ENCODE measurements at places on chromosomes 16 and 17. TPM values are rescaled to one million over a fixed set of nuclear protein-coding genes. Genes with fewer than 3 reads are reported as not detected.

ANTKMT gene
- total RNA-seq, result 12.2 TPM

DNA sequence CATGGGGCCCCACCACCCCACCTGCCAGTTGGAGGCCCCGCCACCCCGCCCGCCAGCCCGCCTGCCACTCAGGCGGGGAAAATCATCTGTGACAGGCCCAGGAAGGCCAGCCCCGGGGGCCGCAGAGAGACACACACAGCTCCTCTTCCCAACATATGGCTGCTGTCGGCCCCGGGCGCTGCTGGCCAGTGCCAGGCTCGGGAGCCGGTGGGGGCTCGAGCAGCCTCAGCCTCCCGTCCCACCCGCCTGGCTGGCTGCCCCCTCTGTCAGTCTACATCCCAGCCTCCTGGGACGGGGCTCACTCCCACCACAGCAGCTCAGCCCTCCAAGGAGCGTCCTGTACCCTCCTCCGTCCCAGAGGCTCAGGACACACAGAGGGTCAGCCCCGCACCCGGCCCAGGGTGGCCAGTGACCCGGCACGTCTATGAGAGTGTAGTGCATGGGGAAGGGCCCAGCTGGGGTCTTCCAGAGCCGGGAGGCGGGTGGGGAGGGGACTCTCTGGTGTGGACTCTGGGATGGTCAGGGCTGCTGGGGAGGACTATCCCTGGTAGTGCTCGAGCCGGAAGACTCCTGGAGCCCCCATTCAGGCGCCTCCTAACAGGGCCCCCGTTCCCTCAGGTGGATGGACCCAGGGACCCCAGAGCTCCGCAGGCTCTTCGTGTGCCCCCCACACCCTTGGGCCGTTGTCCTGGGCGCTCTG, 3.6 kb upstream of the PRR35 start:
- DNase-seq, result peak; percentile 51

- DNase-seq, result no peak
Measured at GRCh38 chr17:79748295-79749099, 17.8 kb downstream of the ENPP7 start.

DNA sequence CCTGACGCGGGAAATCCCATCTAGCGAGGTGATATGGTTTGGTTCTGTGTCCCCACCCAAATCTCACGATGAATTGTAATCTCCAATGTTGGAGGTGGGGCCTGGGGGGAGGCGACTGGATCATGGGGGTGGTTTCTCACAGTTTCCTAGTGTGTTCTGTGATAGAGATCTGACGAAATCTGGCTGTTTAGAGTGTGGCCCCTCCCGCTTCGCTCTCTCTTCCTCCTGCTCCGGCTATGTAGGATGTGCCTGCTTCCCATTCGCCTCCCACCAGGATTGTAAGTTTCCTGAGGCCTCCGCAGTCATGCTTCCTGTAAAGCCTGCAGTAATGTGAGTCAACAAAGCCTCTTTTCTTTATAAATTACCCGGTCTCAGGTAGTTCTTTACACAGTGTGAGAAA, 31.6 kb downstream of the IFT140 start:
- no peak for DNase-seq

DNA sequence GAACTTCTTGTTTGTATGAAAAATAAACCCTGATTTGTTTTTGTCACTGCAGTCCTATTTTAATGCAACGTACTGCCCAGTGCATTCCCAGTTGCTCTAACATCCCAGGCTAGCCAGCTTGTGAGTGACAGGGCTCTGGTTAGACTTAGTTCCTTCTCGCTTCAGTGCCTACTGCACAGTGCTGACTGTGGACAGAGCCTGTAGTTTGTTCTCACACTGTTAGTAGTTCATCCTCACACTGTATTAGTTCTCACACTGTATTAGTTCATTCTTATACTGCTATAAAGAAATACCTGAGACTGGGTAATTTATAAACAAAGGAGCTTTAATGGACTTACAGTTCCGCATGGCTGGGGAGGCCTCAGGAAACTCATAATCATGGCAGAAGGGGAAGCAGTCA, 116.6 kb upstream of the SALL1 start:
- no peak for DNase-seq

- DNase-seq, result no peak
Measured at GRCh38 chr16:74716355-74716754, 15.7 kb upstream of the MLKL start.

DNA sequence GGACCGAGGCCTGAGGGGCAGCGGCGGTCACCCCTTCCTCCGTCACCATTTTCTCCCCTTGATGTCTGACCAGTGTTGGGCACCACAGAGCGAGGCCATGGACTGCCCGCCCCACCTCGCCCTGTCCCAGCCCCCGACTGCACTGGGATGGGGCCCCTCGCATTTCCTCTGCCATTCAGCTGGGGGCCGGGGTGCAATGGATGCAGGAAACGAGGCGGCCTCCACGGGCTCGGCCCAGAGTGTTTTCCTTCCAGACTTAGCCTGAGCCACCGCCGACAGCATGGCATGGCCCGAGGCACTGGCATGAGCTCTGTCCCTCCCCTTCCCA, 44.6 kb upstream of the ZC3H18 start:
- no peak for DNase-seq

DNA sequence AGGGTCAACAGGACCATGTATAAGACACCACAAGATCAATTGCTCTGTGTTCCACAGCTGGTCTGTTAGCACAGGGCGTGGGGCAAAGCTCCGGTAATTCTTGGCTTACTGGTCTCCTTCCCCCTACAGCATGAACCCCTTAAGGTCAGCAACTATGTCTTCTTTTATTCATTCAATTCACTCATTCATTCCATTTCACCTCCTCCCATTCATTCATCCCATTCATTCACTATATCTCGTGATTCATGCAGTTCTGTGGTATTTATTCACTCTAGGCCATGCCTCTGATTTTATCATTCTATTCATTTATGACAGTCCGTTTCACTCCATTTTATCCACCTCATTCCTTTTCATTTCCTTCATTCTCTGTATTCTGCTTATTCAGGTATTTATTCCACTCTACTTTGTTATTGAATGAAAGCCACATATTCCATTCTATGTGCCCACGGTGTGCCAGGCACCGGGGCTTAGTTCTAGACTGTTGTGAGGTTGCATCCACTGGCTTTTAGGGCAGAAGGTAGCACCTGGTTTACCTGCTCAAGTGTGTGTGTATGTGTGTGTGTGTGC, 19.0 kb upstream of the WFDC1 start:
- no peak for DNase-seq

KLHDC4 gene
- 36.7 TPM for total RNA-seq

RHBDF1 gene
- 5.3 TPM for total RNA-seq

DNA sequence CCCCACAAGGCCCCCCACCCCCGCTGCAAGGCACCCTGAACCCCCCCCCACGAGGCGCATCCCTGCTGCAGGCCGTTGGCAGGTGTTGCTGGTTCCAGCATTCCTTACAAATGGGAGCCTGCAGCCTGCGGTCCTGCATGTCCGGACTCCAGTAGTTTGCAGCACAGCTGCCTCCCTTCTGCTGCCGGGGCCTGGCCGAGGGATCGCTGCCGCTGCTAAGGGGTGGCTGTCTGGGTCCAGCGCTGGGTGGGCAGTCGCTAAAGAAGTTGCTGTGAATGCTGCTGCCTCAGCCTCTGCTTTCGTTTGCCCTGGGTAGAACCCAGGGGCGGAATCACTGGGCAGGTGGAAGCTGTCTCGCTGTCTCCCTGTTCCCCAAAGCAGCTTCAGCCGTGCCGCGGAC, 11.8 kb downstream of the UTS2R start:
- DNase-seq, result no peak

SCGB1C2 gene
- total RNA-seq, result not detected

KRT222 gene
- total RNA-seq, result 17.6 TPM

DNA sequence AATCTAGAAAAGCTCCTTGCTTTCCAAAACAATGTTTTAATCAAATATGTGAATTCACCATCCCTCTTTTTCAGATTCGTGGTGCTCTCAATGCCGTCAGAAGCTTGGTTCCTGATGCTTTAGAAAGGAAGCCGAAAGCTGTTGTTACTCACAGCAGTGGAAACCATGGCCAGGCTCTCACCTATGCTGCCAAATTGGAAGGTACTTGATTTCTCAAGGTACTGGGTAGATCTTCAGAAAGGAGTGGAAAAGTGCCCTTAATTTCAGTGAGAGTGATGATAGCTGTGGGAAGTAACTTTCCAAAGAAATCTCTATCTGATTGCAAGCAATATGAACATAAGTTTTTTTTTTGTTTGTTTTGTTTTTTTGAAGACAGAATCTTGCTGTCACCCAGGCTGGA, 14.0 kb downstream of the SRR start:
- no peak for DNase-seq

DNA sequence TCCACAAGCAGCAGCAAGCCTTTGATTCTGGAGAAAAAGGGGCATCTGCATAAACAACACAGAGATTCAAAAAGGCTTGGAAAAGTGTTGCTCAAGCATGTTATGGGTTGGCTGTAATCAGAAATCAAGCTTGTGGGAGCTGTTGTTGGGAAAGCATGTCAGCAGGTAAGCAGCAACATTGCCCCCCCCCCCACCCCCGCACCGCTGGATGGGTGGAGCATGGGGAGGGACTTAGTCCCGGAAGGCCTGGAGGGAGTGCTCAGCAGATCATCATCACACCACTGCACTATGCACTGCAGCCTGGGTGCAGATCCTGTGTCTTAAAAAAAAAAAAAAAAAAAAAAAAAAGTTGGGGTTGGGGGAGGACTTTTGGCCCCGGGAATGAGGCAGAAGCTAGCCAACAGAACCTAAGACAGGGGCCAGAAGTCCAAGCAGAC, 16.8 kb upstream of the AKAP1 start:
- DNase-seq, result no peak

- peak; percentile 68 for DNase-seq
Measured at GRCh38 chr17:50272711-50273653, 1.3 kb upstream of the TMEM92 start.

PSMD11 gene
- total RNA-seq, result 70.6 TPM

DNA sequence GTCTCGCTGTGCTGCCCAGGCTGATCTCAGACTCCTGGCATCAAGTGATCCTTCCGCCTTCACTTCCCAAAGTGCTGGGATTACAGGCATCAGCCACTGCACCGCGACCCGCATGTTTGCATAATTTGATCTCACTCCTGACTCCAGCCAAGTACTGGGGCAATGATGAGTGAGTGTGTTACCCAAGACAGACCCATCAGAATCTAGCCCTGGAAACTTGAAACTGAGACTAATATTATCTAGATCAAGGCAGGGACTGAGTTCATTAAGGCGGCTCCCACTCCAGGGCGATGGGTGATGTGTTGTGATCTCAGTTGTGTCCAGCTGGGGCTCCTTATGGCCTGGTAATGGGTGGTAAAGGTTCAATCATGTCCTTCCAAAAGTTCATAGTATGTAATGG, 53.4 kb downstream of the EMP2 start:
- no peak for DNase-seq

- DNase-seq, result no peak
Measured at GRCh38 chr17:41125064-41125463, 1.1 kb upstream of the KRTAP4-12 start.

- no peak for DNase-seq
Measured at GRCh38 chr17:36907407-36907806, 29.9 kb upstream of the LHX1 start.

DNA sequence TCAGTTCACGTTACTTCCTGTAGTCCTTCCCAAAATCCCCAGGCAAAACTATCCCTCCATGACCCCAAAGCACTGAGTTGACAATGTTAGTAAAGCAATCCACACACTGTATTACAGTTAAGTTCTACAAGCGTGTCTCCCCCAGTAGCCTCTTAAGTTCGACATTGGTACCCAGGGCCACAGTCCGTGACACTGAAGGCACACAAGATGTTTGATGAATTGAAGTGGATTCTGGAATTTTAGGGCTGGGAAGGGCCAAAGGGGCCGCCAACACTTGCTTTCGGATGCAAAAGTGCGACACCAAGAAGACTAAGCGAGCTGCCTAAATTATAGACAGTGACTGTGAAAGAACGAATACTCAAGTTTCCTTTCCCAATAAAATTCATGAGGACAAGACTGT, 1.5 kb downstream of the VPS35 start:
- DNase-seq, result no peak

GRCh38 chr17:13590441-13590840, 11.3 kb downstream of the HS3ST3A1 start:
- DNase-seq, result no peak

KRT9 gene
- total RNA-seq, result not detected

DNA sequence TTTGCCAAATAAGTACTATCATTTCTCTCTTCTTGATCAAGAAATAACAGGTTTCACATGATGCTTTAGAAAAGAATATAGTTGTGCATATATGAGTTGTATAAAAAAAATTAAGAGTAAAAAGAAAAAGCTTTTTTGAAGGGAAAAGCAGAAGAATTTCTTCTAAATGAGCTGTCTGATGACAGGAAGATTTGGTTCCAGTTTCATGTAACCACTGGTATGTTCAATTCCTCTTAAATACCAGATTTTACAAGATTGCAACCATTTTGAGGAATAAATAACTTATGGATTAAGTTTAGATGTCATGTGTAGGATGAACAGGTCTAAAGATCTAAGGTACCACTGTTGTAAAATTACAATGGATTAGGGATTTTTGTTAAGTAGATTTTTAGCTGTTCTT, 45.0 kb downstream of the VMP1 start:
- no peak for DNase-seq

Data from cerebellum (tissue), 4 donors.